ENCODE measurements at places on chromosomes 2 and 18. TPM values are rescaled to one million over a fixed set of nuclear protein-coding genes. Genes with fewer than 3 reads are reported as not detected.

Gene SERPINB2
- not detected for total RNA-seq

Gene IL36A
- not detected for total RNA-seq

Gene TMEM178A
- 0.32 TPM for total RNA-seq

Gene FIGN
- not detected for total RNA-seq

Gene CCDC121
- 1.2 TPM for total RNA-seq

Gene DQX1
- 0.52 TPM for total RNA-seq

Gene CNTNAP5
- total RNA-seq, result not detected

Gene C2orf80
- not detected for total RNA-seq

Gene DOCK10
- 269 TPM for total RNA-seq

Gene ABCG8
- total RNA-seq, result not detected

Gene UGT1A7
- total RNA-seq, result not detected

Gene RHOB
- total RNA-seq, result 0.52 TPM

Gene LRP2
- 0.15 TPM for total RNA-seq

Gene SKA1
- total RNA-seq, result 44.1 TPM

Gene NRP2
- 8.1 TPM for total RNA-seq

Gene PLB1
- total RNA-seq, result 1.1 TPM

Gene GRHL1
- total RNA-seq, result 0.27 TPM

Gene FAM237A
- total RNA-seq, result not detected

Gene HOXD4
- total RNA-seq, result not detected

Gene MTLN
- 35.2 TPM for total RNA-seq

Gene FAM124B
- total RNA-seq, result 0.64 TPM

Gene MCEE
- 13.5 TPM for total RNA-seq

Gene ANKRD53
- total RNA-seq, result 0.50 TPM

Gene CYB5A
- total RNA-seq, result 32.3 TPM

Gene TGFA
- 0.07 TPM for total RNA-seq

Gene NIF3L1
- total RNA-seq, result 32.5 TPM

Gene LRRTM4
- not detected for total RNA-seq

Gene NOL4
- total RNA-seq, result not detected

Gene TMEM169
- 2.6 TPM for total RNA-seq

Gene MDH1B
- total RNA-seq, result 0.50 TPM

Gene DLX2
- not detected for total RNA-seq

Gene EMILIN2
- total RNA-seq, result 18.6 TPM

Gene SP100
- 364 TPM for total RNA-seq

Gene FBLN7
- total RNA-seq, result 8.3 TPM

Gene AKAIN1
- not detected for total RNA-seq

Gene ANKAR
- 4.0 TPM for total RNA-seq

Gene SAG
- not detected for total RNA-seq

Gene FSHR
- total RNA-seq, result not detected

Gene POTEI
- not detected for total RNA-seq

Gene UGT1A8
- total RNA-seq, result not detected

Gene SERPINB13
- not detected for total RNA-seq

Gene UPP2
- total RNA-seq, result not detected

Gene BMP10
- total RNA-seq, result not detected

Gene TANK
- total RNA-seq, result 74.1 TPM

Gene MRPS5
- total RNA-seq, result 71.7 TPM

Gene FOXI3
- total RNA-seq, result not detected

Gene EGR4
- total RNA-seq, result not detected

Gene OXER1
- total RNA-seq, result not detected

Gene LYPD6B
- not detected for total RNA-seq

Gene ADAM23
- total RNA-seq, result 0.89 TPM

Gene TMEM182
- 2.5 TPM for total RNA-seq

Measured in activated CD4-positive, alpha-beta T cell treated with anti-CD3 and anti-CD28 coated beads, Interleukin-2, amount 10 ng/mL, durations not matched to agents 7 days and 5 days (primary cell).